CD4-positive, alpha-beta T cell treated with Interleukin-15 for 4 hours (primary cell): ENCODE measurements at places on chromosomes 16 and 17.

GRCh38 chr17:2388020-2388682 lies 12.7 kb downstream of the MNT start:
- no peak for DNase-seq

DNA sequence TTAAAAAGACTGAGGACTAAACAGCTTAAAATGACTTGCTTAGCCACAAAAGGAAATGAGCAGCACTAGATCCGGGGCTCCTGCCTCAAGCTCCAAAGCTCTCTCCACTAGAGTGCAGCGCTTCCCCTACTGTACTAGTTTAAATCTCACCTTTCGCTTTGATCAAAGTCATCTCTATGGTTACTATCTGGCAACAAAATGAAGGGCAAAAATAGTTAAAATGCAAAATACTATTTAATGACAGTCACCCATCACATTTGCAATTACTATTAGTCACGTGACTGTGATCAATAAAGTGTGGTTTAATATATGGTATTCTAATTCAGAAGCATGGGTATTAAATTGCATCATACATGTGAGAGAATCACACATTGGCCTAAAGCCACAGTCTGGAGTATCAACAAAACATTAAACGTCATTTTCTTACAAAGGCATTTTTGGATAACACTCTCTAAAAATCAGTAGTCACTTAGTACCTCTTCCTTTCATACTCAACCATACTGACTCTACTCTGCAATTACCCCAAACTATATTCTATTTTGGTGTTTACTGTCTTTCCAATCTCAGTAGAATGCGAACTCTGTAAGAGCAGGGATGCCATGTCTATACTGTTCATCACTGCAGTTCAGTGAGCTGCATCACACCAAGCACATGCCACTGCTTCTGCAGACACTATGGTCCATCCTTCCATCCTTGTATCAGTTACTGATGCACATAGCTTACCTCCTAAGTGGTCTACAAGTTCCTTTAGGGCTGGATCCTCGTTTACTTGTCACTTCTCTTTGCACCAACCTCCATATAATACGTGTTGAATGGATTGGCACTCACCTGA lies 6.2 kb downstream of the PSMD12 start:
- DNase-seq, result peak; percentile 66

- no peak for DNase-seq
These were observed 2.4 kb downstream of the CCL13 start for GRCh38 chr17:34358631-34359030.

DNA sequence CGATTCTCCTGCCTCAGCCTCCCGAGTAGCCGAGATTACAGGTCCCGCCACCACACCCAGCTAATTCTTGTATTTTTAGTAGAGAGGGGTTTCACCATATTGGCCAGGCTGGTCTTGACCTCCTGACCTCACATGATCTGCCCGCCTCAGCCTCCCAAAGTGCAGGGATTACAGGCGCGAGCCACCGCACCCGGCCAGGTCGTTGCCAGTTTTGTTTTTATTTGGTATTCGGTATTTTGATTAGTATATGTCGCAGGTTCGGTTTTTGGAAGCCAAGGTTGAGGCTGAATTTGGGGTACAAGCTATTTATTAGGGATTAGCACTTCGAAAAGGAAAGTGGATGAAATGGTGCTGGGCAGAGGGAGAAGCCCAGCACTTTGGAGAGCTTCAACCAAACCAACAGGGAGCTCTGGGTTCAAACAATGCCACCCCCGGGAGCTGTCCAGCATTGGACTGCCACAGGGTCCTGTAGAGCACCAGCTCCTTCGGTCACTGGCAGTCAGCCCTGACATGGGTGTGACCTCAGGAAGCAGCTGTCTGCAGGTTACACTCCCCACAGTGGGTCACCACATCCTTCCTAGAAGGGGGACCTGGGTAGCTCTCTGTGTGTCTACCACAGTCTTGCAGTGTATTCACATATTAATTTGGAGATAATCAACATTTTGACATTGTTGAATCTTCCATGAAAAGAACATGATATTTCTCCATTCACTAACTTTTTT lies 1.5 kb upstream of the CLEC10A start:
- DNase-seq, result peak; percentile 27

GRCh38 chr17:12789481-12790248 lies at the start of gene ARHGAP44:
TSS of gene ARHGAP44 (plus strand) at chr17:12789498. CDS start at chr17:12789839, 341 bp downstream.
- DNase-seq, result no peak

DNA sequence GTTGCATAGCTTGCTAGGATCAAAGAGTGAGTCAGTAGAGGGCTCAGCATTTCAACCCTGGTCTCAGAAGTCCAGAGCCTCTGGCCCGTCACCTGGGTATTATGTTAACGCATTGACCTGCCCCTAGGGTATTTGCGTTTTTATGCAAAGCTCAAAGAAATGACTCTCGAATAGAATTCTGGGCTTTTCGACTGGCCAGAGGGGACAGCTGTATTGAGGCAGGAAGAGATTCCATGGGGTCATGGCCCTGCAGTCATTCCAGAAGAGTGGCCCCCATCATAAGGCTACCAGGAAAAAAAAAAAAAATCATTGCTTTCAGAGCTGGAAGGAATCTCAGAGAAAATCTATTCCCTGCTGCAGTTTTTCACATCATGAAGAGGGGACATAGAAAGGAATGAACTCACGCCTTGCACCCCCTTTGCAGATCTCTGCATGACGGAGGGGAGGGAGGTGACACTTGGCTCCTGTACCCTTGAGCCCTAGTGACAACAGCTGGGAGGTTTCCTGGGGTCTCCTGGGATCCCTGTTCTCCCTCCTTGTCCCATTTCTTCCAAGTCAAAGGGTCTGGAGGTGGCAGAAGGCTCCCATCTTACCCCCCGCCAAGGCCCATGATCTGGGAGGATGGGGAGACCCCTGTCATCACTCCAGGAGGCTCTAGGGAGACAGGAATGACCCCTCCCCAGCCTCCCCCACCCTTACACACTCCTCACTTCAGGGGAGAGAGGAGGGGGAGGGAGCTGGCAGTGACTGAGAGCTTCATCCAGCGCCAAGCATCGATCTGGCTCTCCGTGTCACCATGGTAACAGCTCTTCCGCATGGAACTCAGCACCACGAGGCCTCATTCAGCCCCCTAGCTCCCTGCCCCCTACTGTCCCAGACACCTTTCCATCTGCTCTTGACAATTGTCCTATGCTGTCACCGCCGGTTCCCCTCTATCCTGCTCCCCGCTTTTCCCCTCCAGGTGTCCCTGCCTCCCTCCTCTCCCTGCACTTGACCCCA lies 35.8 kb downstream of the GP2 start:
- DNase-seq, result no peak

GRCh38 chr17:34412534-34412933 lies 49.5 kb upstream of the CCL1 start:
- DNase-seq, result no peak
